ENCODE measurements at places on chromosomes 12 and 14.

DNA sequence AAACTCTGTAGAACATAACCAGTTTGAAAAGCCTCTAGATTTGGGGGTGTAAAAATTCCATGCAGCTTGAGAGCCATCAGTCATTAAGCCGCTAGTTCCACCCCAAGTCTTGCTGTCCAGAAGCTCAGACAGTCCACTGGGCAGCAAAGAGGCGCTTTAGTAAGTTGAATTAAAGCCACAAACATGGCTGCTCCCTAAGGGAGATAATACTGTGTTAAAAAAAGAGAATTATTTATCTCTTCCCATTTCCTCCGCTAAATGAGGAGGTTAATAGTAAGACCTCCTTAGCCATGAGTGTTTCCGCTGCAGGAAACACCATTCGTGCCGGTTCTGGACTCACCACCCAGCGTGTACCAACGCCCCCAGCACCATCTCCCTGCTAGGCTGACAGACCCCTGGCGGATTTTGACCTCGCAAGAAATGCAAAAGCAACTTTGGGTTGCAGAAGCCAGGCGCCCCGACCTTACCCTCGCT, 536 bp downstream of the TM7SF3 start:
- no peak for DNase-seq

GRCh38 chr12:114848666-114849065, 164.7 kb upstream of the TBX3 start:
- DNase-seq, result peak; percentile 93

DNA sequence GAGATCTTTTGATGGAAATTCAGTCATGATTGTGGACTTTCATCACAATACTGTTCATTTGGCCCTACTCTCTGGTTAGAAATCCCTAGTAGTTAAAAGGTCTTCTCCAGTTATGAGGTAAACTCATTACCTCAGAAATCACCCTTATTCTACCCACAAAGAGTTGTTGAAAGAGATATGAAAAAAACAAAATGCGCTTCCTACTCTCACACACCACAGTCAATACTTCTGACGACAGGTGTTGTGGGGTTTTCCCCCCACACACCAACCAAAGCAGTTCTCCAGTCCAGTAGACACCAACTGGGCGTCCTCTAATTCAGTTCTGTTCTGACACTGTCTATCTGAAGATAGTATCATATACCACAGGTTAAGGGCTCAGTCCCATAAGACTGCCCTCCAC, 54.9 kb downstream of the TRMT5 start:
- no peak for DNase-seq

DNA sequence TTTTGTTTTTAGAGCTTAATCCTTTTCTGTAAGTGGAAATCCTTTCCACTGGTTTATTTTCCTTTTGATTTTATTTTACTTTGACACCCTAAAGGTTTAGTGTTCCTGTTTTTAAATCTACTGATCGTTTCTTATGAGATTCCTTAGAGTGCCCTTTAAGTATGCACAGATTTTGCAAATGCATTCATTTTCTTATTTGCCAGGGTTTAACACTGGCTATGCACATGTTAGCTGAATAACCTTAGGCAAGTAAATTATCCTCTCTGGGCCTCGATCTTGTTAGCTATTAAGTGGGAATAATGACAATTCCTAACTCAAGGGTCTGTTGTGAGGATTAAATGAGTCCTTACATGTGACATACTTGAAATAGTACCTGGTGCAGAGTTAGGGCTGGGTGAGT, 136.0 kb downstream of the BICD1 start:
- DNase-seq, result no peak

GRCh38 chr14:22613106-22613695, 15.1 kb downstream of the ABHD4 start:
- DNase-seq, result no peak

DNA sequence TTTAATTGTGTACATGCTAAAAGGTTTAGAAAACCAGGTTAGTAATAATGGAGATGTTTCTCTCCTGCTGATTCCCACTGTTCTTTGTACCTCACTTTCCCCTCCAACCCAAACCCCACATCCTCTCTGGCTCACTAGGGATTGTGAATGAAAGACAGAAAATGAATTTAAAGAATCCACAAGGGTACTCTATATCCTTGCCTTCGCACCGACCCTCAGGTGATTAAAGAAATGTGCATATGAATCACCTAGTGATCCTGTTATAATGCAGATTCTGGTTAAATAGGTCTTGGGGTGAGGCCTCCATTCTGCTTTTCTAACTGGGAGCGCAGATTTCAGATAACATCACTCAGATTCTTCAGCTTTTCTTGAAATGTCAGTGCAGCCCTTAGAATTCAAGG, 84.3 kb upstream of the OTX2 start:
- DNase-seq, result no peak

- DNase-seq, result no peak
These were observed 115.0 kb downstream of the RPAP3 start for GRCh38 chr12:47590771-47591360.

DNA sequence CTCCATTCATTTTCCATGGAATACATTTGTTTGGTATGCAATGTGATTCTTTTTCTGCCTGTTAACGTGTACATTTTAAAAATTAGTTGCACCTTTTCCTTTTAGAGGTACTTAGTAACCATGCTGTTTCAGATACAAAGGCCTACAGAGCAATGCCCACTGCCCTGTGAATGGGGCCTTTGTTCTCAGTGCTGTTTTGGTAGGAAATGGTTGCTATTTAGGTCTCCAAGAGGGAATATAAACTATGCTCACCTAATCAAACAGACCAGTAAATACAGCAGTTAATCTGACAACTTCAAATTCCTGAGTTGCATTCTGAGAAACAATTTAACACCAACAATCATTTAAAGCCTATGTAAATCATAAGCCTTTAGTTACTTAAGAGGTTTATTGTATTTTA, 188.7 kb downstream of the BCAT1 start:
- no peak for DNase-seq

DNA sequence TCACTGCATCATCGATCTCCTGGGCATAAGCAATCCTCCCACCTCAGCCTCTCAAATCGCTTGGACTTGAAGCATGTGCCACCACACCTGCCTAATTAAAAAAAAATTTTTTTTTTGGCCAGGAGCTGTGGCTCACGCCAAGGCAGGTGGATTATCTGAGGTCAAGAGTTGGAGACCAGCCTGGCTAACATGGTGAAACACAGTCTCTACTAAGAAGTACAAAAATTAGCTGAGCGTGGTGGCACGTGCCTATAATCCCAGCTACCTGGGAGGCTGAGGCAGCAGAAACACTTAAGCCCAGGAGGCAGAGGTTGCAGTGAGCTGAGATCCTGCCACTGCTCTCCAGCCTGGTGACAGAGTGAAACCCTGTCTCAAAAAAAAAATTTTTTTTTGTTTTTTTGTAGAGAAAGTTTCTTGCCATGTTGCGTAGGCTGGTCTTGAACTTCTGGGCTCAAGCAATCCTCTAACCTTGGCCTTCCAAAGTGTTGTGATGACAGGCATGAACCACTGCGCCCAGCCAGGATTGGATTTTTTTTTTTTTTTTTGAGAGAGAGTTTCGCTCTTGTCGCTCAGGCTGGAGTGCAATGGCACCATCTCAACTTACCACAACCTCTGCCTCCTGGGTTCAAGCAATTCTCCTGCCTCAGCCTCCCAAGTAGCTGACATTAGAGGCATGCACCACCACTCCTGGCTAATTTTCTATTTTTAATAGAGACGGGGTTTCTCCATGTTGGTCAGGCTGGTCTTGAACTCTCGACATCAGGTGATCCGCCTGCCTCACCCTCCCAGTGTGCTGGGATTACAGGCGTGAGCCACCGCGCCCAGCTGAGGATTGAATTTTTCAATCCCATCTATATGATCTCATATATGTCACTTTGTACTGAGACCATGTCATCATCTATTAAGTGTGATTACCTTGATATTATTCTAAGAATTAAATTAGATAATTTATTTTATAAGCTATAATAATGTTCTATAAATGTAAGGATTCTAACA, 12.4 kb downstream of the SLC2A3 start:
- no peak for DNase-seq

DNA sequence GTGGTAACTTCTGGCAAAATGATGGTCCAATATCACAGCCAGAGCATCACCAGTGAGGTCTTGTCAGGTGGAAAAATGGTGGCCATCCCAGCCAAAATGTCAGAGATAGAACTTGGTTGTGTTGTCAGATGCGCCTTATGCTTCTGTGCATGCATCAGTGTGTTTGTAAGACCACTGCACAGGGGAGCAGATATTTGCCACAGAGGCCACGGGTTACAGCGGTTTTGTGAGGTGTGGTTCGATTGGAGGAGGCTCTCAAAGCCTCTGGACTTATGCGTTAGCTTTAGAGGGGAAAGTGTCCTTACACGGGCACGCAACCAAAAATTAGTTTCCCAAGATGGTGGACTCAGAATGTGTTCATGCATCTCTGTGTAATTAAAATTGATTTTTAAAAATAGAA, 243.8 kb downstream of the ADGRD1 start:
- DNase-seq, result no peak

DNA sequence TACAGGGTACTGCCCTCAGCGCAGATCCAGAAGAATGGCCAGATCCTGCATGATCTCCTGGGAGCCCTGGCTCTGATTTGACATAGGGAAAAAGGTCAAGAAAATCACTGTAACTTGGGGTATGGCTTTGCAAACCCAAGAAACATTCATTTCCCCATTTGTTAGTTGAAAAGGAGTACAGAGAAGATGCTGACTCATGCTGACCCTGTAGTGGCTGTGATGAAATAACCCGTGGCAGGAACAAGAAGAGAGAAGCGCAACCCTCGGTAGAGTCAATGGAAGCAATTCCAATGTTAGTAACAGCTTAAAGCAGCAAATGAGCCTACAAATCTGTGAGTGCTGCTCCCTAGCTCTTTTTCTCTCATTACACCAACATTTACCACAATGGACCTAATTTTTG, 281.6 kb upstream of the NPAS3 start:
- DNase-seq, result peak; percentile 65

DNA sequence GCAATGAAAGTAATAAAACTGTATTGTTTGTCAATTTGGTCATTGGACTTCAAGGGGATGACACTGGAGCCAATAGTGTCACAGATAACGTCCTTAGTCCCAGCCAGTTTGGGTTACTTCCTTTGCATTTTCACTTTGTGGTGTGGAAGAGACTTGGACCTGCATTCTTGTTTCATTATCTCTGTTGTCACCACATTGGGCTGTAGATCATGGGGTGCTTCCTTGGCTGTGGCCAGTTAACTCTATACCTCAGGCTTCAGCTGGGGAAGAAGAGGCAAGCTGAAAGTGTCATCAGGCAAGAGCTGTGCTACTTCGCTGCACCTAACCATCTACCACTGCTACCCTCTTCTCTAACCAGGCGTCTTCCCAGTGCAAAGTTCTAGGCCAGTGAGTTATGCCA, 15.1 kb upstream of the CISTR start:
- DNase-seq, result no peak

DNA sequence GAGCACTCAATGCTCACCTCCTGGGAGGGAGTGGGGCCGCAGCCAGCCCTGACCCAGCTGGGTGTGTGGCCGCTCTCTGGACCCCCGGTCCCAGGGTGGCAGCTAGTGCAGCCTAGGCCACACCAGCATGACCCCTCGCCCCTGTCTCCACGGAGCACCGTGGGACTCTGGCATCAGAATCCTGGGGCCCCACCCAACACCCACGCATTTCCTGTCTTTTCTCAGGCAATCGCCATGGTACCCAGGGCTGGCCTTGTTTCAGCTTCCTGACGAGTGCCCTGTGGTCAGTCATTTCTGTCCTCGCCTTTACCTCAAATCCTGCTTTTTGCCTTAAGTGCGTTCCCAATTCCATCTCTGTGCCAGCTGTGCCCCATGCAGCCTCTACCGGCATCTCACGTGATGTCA, 15.9 kb downstream of the PACS2 start:
- DNase-seq, result peak; percentile 64

DNA sequence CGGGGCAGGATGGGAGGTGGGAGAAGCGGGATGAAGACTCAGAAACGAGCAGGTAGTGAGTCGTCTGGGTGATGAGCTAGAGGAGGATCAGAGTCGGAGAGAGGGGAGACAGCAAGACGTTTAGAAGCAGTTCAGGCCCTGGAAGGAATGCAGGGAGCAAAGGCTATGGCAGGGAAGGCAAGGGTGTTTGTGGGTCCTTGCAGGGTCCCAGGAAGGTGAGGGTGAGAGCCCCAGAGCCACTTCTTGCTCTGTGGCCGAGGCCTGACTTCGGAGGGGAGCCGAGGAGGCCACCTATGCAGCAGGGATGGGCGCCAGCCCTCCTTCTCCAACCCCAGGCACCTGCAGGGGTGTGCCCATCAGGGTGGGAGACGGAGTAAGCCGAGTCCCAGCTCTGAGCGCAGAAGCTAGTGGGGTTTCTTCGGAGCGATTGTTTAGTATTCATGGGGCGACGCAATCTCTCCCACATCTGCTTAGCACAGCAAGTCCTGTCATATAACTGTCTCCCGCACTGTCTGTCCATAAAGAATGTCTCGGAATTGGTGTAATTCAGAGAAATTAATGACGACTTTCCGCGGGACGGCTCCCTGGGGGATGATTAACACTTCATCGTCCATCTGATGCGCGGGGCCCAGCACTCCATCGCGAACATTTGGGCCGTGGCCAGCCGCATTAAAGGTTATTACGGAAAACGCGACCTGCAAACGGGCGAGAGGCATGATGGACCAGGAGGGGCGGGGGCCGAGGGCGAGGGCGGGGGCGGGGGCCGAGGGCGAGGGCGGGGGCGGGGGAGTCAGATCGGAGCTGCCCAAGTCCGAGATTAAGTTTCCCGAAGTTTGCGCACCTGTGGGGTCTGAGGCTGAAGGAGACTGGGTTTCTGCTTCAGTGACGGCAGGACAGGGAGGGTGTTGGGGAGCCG, 12.2 kb upstream of the CALCOCO1 start:
- DNase-seq, result no peak

DNA sequence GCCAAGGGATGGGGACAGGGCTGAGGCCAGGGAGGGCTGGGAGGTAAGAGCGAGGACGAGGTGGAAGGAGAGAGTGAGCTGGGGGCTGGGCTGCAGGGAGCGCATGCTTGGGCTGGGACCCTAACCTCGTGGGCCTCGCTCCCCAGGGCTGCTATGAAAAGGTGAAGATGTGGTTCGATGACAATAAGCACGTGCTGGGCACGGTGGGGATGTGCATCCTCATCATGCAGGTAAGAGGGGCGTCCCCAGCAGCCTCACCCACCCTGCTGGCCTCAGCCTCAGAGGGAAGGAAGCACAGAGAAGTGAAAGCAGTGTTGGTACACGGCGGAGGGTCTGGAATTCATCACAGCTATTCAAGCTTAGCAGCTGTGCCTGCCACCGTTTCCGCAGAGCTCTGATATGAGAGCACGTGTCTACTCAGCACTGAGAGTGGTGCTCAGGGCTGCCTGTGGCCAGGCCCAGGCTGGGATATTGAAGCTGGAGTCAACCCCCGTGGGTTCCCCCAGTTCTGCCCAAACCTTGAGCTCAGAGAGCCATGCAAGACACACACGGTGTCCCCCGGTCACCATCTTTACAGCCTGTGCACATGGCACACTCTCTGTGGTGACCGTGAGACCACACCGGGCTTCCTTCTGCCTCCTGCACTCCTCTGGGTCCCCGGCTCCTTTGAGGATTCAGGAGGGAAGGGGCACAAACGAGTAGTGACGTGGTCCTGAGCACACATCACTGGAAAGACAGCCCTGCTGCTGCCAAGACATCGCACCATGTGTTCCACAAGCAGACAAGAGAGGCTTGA, 204.6 kb downstream of the TSPAN9 start:
- DNase-seq, result no peak
